Suppressor macrophage treated with lipopolysaccharide for 1 hour (primary cell): ENCODE measurements at places on chromosomes 7 and 10.

GRCh38 chr7:1668396-1669063, 1.5 kb upstream of the ELFN1 start:
- no peak for DNase-seq

GRCh38 chr10:24360282-24361127, 151.6 kb downstream of the KIAA1217 start:
- DNase-seq: peak; percentile 45

DNA sequence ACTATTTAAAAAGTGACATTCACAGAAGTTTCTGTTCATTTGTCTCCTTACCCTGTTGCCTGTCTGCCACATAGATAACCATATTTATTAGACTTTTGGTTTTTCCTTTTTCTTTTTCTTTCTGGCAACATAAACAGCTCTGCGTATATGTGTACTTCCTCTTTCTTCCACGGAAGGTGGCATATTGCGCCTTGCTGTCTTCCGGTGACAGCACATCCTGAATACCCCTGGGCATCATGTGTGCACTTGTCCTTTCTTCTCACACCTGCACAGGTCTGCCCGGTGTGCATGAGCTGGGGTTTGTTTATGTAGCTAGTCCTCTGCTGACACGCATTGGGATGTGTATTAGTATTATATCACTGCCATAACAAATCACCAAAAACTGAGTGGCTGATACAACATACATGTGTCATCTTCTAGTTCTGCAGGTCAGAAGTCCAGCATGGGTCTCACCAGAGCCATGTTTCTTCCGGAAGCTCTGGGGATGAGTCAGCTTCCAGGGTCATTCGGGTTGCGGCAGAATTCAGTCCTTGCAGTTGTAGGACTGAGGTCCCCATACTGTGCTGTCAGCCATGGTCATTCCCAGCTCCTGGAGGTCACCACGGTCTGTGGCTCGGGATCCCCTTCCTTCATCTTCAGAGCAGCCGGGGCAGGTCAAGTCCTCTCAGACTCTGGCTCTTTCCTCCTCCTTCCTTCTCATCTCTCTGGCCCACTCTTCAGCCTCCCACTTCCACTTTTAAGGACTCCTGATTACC, 596.0 kb upstream of the FOXK1 start:
- no peak for DNase-seq

DNA sequence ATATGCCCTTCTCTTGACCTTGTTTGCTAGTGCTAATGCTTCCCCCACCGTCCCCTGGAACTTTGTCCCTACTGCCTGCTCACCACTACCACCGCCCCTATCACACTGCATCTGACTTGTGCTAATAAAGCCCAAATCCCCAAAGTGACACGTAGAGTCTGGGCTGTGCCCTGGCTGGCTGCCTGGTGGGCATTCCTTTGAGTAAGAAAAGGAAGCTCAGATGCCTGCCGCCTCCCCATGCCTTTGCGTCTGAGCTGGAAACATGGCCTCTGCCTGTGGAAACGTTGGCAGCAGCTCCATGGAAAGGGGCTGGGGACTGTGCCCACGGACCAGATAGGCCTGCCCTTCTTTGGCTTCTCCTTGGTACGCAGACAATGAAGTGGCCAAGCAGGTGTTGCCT, 138.3 kb downstream of the CYP26A1 start:
- DNase-seq: no peak

DNA sequence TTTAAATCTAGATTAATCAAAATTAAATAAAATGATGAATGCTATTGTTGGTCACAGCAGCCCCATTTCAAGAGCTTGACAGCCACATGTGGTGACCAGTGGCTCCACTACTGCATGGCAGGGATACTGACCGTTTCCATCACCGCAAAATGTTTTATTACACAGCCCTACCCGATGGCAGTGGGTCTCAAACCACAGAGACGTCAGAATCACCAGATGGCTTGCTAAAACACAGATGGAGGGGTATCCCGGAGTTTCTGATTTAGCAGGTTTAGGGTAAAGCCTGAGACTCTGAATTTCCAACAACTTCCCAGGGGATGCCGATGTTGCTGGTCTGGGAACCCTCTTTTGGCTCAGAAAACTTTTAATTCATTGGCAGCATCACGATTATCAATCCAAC, 47.9 kb downstream of the RSU1 start:
- no peak for DNase-seq

DNA sequence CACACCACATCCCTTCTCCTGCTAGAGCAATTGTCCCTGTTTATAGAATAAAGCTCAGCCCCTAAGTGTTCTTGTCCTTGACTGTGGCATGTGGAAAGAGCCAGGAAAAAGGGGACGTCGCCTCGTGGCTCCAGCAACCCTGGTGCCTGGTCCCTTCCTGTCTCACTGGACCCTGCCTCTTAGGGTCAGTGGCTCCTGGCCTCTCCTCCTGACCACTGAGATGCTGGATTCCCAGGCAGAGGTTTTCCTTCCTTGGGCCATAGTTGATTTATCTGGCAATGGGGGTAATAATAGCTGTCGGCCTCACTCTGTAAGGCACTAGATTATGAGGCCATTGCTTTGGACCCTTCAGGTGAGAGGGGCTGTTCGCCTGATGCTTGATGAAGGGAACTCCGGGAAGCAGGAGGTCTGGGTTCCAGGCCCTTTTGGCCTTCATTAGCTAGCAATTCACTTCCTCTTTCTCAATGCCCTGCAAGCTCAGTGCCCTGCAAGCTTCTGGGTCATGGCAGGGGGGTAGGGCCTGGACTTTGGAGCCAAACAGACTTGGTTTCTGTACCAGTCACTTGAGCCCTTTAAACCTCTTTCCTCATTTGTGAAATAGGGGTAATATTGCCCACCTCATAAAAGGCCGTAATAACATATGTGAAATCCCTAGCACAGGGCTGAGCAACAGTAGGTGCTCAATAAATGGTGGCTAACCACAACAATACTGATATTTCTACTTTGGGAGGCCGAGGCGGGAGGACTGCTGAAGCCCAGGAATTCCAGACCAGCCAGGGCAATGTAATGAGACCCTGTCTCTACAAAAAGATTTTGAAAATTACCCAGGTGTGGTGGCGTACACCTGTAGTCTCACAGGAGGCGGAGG, 1.1 kb downstream of the ASL start:
- peak; percentile 45 for DNase-seq

DNA sequence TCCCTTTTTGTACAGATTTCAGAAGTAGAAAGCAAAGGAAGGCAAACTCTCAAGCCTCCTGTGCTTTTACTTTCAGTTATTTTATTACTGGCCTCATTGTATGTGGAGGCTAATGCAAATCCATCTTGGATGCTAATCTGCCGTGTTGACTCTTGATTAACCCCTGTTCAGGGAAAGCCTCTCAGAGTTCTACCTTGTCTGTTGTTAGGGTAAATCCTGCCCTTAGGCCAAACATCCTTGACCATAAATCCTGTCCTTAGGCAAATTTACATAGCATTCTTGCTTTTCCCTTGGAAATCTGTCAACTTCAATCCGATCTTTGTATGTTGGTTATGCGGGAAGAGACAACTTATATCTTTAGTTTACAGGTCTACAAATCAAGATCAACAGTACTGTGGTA, 709.9 kb upstream of the LRRTM3 start:
- no peak for DNase-seq

DNA sequence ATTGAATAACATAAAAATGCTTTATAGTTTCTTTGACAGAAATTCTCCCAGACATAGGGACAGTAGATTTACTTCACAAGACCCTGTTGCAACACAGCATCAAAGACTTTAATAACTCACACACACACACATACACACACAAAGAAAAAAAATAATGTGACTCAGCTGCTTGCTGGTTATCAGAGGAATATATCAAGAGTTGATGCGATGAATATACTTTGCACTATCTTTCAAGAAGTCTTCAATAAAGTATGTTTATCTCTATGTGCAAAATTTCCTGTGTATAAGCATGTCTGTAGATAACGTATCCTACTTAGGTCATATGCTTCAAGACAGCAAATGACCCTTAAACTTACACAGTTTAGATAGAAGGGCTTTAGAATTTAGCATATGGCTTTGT, 243.1 kb downstream of the ARL4A start:
- DNase-seq: no peak

- DNase-seq: no peak
Observed at GRCh38 chr7:8143151-8143874, 118.7 kb downstream of the ICA1 start.

GRCh38 chr10:93357680-93358079, 124.5 kb downstream of the MYOF start:
- DNase-seq: peak; percentile 40

- DNase-seq: no peak
Observed at GRCh38 chr7:82249979-82250378, 193.6 kb downstream of the CACNA2D1 start.

- no peak for DNase-seq
Observed at GRCh38 chr10:128908099-128908498, 558.9 kb upstream of the MGMT start.

DNA sequence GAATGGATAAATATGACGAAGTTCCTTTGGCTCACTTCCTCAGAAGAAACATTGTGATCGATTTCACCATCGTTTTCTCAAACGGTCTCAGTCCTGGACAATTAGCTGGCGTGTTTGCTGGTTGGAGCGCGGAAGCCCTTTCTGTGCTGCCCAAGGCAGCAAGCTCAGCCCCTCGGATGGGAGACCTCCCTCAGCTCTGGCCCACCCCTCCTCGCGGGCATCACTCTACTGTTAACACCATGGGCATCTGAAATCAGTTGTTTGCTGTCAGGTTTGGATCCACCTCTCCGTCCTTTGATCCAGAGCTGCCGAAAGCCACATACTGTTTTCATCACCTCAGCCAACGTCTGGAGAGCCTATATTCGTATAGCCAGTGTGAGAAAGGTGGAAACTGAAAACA, 68.2 kb downstream of the C10orf143 start:
- no peak for DNase-seq

- no peak for DNase-seq
Observed at GRCh38 chr7:137847568-137848050, 835 bp upstream of the DGKI start.

- no peak for DNase-seq
Observed at GRCh38 chr7:126667742-126668366, 584.9 kb downstream of the GRM8 start.

DNA sequence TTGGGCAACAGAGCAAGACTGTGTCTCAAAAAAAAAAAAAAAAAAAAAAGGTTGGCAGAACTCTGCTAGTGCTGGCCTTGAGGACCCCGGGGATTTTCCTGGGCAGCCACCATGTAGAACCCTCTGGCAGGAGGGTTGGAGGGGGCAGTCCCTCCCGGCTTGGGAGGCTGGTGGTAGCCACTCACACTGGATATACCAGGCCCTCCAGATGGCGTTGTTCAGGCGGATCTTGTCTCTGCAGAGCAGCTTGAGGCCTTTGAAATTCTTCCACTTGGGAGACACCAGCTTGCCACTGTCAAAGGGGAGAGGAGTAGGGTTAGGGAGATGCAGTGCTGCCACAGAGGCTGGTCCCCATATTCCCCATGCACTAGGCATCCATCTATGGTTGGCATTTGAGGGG, 8.4 kb downstream of the MLXIPL start:
- no peak for DNase-seq

DNA sequence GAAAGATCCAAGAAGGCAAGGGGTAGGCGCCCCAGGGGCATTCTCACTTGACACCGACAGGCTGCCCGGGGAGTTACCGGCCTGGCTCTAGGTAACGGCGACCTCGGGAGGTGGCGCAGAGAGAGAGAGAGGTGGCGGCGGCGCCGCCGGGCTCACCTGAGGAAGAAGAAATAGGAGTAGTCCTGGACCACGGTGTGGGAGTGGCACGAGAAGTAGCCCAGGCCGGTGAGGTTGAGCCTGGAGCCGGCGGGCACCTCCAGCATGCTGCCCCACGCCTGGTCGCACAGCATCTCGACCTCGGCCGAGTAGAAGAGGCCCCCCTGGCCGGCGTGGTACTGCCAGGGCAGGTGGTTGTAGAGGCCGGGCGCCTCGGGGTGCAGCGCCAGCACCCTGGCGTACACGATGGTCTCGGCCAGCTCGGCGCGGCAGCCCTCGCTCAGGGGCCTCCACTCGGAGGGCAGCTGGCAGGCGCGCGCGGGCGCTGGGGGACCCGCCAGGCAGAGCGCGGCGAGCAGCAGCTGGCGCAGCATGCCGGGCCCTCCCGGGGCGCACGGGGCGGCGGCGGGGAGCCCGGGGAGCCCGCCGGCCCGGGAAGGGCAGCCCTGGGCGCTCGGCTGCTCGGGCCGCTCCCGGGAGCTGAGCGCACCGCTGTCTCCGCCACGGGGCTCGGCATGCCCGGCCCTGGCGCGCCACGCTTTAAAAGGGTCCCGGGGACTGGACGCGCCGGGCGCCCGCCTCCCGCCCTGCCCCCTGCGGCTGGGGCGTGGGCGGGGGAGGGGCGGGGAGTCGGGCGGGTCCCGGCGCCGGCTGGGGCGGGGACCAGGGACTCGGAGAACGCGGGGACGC, at the start of gene CCDC3:
CCDC3 (minus strand) TSS at position 673 of the 846 bp plus-strand sequence; CDS start at position 530, 143 bp downstream.
- DNase-seq: peak; percentile 41

DNA sequence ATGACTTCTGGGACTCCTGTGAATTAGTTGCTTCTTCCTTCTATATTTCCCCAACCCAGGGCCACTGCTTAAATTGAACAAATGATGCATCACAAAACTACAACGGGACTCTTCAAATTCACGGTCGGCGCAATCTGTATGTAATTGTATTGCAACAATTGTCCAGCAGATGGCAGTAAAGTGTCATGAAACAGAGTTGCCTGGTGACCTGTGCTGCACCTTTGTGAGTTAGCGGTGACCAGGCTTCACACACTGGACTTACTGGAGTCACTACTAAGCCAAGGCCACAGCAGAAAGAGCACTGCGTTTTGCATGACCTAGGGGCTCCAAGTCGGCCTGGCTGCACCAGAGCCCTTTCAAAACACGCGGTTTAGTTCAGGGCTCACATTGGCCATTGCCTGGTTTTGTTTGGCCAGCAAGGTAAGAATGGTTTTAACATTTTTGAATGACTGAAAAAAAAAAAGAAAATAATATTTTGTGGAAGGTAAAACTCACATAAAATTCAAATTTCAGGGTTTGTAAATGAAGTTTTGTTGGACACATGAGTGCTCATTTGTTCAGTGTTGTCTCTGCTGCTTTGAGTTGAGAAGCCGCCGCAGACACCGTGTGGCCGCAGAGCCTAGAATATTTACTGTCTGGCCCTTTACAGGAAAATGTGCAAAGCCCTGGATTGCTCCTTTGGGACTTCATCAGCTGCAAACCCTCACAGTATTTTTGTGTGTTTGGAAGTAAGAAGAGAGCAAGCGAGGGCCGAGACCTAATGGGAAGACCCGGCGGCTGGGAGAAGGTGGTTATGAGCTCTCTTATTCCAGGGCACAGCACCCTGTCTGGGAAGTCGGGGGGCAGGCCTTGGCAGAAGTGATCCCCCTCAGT, 23.2 kb upstream of the ZNF32 start:
- DNase-seq: peak; percentile 82

DNA sequence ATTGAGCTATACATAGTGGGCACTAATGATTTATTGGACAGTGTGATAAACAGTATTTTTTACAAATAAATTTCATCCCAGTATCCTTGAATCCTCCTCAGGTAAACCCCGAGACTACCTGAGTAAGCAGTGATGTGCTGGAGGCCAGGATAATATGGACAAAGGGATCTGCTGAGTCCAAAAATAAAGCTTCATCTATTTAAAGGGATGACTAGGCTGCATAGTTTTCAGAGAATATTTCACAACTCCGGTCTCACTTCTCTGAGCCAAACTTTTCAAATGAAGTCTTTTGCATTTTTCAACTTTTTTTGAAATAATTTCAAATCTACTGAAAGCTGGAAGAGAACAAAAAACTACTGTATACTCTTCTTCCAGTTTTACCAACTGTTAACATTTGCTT, 2.5 kb downstream of the ACTR3B start:
- no peak for DNase-seq

GRCh38 chr10:7300384-7300971, 110.4 kb downstream of the SFMBT2 start:
- peak; percentile 70 for DNase-seq

GRCh38 chr10:127855976-127856375, 36.8 kb downstream of the CLRN3 start:
- DNase-seq: no peak
